ENCODE measurements at places on chromosomes 4 and X.

- H3K27ac ChIP-seq = no peak overlapping the region
- no peak overlapping the region for H3K4me3 ChIP-seq
- H3K27me3 ChIP-seq = no peaks in the 10 kb centered on the region
- DNase-seq = no peak
- H3K4me1 ChIP-seq = no peaks in the 10 kb centered on the region
Measured at GRCh38 chr4:7710126-7710525, 229.5 kb downstream of the AFAP1 start.

DNA sequence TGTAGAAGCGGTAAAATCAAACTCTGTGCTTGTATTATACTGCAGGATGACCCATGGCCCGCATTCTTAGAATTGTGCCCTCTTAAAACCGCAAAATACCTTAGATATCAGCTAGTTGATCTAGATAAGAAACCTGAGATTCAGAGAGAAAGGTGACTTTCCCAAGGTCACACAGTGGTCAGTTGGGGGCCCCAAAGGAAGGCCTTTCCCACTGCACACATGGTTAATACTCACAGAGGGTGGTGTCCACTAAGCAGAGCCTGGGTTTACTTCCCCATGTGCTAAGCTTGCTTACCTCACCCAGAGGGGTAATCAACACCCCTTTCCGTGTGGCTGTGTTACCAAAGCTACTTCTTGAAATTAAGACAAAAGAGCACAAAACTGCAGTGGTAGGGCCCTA is 66.3 kb downstream of the RBM47 start:
- no peak for DNase-seq
- no peaks in the 10 kb centered on the region for H3K36me3 ChIP-seq
- no peaks in the 10 kb centered on the region for H3K4me1 ChIP-seq
- H3K27ac ChIP-seq = no peak overlapping the region
- no peaks in the 10 kb centered on the region for H3K27me3 ChIP-seq
- no peak overlapping the region for H3K4me3 ChIP-seq

GRCh38 chrX:74492720-74493201 is 71.5 kb downstream of the SLC16A2 start:
- no peaks in the 10 kb centered on the region for H3K4me1 ChIP-seq
- H3K4me3 ChIP-seq = no peak overlapping the region
- no peaks in the 10 kb centered on the region for H3K36me3 ChIP-seq
- no peaks in the 10 kb centered on the region for H3K27me3 ChIP-seq
- DNase-seq = no peak
- H3K27ac ChIP-seq = no peak overlapping the region

DNA sequence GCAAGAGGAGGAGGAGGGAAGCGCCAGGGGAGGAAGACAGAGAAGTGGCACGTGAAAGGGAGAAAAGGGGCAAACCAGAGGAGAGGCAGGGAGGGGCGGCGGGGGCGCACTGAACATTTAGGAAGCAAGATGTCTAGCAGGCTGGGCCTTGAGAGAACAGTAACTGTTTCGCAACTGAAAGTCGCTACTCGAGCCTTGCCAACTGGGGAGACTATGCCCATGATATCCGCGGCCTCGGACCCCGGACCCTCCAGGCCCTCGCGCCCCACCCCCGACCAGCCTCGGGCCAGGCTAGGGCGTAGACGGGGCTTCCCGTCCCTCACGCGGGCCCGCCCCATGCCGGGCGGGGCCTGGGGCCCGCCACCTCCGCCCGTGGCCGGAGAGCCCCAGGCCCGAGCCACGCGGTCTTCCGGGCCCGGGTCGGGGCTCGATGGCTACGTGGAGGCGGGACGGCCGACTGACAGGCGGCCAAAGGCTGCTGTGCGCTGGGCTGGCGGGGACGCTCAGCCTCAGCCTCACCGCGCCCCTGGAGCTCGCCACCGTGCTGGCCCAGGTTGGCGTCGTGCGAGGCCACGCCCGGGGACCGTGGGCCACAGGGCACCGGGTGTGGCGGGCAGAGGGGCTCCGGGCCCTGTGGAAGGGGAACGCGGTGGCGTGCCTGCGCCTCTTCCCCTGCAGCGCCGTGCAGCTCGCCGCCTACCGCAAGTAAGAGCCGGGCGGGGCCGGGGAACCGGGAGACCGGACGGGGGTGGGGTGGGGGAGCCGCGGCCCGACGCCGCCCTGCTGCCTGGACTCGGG is at the start of gene SLC25A43:
Gene SLC25A43 (plus strand): TSS at position 363 of the 798 bp plus-strand sequence. CDS start 68 bp downstream, at position 431.
- H3K36me3 ChIP-seq = no peaks in the 10 kb centered on the region
- peak within 1 kb of the TSS; percentile 84 for H3K27ac ChIP-seq
- no peaks in the 10 kb centered on the region for H3K27me3 ChIP-seq
- H3K4me3 ChIP-seq = peak within 1 kb of the TSS; percentile 61
- no peaks in the 10 kb centered on the region for H3K4me1 ChIP-seq

- H3K27ac ChIP-seq = no peak overlapping the region
- no peaks in the 10 kb centered on the region for H3K36me3 ChIP-seq
- no peak overlapping the region for H3K4me3 ChIP-seq
- DNase-seq = no peak
Measured at GRCh38 chrX:135015523-135016245, 6.7 kb downstream of the RTL8B start.

Data from ascending aorta (tissue), 2 donors.